MCF 10A (cell line): ENCODE measurements at places on chromosomes 3 and 15.
A peak's percentile ranks its signal among the peaks of the same experiment; 100 is the strongest.

GRCh38 chr15:95263751-95264150 is 1032.4 kb downstream of the MCTP2 start:
- DNase-seq: no peak

GRCh38 chr3:98561727-98562521 is 30.1 kb downstream of the GPR15 start:
- no peak for DNase-seq

DNA sequence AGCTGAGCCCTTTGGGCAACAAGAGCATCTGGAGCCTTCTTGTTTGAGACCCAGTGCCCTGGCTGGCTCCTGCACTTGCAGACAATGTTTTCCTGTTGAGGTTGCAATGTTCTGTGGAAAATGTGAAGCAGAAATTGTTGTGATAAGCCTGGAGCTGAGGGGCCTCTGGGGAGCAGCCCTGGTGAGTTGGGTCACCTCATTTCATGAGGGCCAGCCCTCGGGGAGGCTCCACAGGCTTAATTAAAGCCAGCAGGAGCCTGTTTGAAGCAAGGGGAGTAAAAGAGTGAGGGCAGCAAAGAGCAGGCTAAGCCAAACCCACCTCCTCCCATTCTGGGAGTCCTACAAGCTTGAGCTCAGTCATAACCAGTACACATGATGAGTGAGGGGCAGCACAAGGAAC is 154.3 kb downstream of the ALDH1A2 start:
- no peak for DNase-seq

GRCh38 chr3:157087780-157088600 is 72.0 kb downstream of the CCNL1 start:
- peak; percentile 16 for DNase-seq

GRCh38 chr3:129039271-129040038 is 21.1 kb upstream of the GP9 start:
- peak; percentile 40 for DNase-seq

DNA sequence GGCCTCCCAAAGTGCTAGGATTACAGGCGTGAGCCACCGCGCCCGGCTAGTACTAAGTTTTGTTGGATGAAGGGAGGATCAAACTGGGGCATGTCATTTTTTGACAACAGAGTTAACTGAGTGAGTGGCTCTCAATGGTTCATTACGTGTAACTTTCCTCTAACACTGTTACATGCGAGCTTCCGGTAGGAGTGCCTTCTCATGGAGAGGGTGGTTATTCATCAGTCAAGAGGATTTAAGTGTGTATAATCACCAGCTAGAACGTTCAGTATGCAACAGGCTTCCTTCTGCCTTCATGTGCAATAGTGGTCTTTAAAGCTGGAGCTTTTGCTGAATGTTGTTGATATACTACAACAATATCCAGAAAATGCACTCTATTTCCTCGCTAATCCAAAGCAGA is 19.1 kb upstream of the GOLGA8A start:
- no peak for DNase-seq

DNA sequence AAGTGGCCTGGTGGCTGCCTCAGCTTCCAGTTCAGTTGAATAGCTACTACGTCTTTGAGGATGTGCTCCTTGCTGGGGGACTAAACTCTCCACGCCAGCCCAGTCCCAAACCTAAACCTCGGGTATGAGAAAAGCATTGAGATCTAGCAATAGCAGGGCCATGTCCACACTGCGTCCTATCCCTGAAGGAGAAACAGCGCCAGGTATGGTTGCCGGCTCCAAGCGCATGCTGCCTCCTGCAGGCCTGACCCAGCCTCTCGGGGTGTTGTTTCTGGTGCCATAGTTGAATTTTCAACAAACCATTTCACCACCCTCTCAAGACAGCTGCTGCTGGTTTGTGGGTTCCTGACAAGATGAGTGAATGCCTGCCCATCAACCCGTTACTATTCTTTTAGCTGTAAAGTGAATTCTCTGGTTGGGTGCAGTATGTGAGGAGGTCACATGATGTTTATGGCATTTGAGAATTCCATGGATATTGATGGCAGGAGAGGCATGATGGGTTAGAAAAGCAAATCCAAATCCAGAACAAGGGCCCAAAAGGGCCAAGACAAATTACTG is 13.0 kb upstream of the SLC28A1 start:
- DNase-seq: no peak

DNA sequence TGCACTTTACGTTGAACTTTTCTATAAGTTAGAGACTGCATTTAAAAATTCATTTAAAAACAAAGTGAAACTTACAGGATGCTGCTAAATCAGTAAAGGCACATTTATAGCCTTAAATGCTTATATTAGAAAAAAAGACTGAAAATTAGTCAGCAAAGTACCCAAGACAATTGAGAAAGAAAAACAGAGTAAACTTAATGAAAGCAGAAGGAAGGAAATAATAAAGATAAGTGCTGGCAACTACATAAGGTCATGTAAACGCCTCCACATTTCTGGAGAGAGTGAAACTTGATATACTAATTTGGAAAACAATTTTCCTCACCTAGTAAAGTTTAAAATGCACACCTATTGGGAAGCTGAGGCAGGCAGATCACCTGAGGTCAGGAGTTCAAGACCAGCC is 58.2 kb upstream of the ACAN start:
- DNase-seq: no peak

- peak; percentile 82 for DNase-seq
These were observed 157.3 kb downstream of the WNT5A start for GRCh38 chr3:55329849-55330248.

- no peak for DNase-seq
These were observed 157.9 kb upstream of the BHLHE40 start for GRCh38 chr3:4821338-4821737.

DNA sequence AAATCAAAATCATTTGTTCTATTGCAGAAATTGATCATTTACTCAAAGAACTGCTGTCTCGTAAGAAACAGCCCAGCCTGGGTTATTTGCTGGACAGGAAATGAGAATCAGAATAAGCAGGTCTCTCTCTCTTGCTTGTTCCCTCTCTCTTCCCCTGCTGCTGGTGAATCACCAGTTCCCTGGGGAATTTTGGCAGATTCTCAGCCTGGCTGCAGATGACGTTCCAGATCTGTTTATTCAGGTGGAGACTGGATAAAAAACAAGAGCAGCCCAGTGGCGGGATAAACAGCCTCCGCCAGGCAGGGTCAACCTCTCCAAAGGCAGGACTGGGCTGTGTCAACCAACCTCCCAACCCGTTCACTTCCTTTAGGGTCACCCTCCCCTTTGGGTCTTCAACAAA is 72.1 kb downstream of the LRIG1 start:
- DNase-seq: peak; percentile 97

- DNase-seq: peak; percentile 96
These were observed 209.8 kb upstream of the THRB start for GRCh38 chr3:24704496-24704895.

- no peak for DNase-seq
These were observed at the start of gene PLXND1 for GRCh38 chr3:129606636-129607390. PLXND1 (minus strand) TSS chr3:129606676; CDS start chr3:129606639, 37 bp downstream.

DNA sequence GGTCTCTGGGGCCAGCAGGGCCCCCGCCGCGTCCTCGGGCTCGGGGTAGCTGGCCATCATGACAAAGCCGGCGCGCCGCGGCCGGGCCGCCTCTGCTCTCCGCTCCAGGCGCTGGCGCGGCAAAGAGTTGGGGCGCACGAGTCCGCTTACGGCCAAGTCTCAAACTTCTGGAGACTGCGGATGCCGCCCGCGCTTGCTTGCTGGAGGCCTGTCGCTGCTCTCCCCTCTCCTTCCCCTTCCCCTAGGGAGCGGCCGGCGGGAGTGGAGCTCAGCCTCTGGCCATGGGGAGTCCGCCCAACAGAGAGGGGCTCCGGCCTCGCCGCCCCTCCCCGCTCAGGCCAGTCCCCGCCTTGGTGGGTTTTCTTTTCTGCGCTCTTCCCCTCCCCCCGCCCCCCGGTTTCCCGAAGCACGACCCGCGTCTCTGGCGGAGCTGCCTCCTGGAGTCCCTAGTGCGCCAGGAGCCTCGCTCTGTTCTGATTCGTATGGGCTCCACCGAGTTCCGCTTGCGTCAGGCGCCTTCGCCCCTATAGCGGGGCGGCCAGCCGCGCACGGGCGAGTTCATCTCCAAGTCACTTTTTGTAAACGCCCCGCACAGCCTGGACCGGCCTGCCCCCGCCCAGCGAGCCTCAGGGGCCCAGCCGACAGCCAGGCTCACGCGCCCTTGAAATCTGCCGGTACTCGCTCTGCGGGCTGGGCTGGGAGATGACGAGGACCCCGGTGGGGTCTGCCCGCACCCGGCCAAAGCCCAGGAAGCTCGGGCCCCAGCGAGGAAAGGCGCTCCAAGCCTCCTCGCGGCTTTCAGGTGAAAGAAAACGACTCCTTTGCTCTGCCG is at the start of the genes FOXL2 and FOXL2NB:
Gene FOXL2, minus strand, starts transcription at position 475 of the 832 bp plus-strand sequence. Its CDS starts 415 bp downstream, at position 60.
Gene FOXL2NB, plus strand, starts transcription at position 555 of the 832 bp plus-strand sequence. Its CDS starts 148 bp downstream, at position 703.
- no peak for DNase-seq

GRCh38 chr3:130789782-130790322 is 43.2 kb upstream of the PIK3R4 start:
- no peak for DNase-seq

- DNase-seq: no peak
These were observed 252.1 kb downstream of the CPNE4 start for GRCh38 chr3:131782751-131783150.

DNA sequence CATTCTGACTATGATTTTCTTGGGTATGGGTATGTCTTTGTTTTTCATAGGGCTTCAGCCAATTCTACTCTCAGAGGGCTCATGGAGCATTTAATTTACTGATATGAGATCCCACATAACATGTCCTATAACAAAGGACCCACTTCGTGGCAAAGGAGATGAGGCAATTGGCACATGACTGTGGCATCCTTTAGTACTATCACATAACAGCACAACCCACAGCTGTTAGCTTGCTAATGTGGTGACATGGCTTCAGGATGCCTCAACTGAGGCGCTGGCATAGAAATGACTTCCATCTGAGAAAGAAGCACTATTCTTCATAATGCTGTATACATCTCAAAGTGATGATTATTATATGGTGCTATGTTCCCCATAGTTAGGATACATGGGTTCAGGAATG is 48.1 kb upstream of the RFX7 start:
- no peak for DNase-seq

DNA sequence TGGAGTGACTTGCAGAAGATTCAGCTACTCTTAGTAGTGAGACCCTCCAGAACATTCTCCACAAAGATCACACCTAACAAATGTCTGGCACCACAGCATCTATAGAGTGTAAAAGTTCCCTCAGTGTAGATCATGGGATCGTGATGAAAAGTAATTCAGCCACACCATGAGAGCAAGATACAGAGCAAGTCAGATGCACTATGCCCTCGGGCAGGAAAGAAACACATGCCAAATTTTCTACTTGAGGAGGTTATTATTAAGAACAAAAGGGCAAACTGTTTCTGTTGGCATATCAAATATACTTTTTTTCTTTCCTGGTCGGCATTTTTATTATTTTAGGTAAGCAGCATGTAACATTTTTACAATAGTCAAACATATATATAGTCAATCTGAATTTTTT is 44.8 kb upstream of the SNTN start:
- DNase-seq: peak; percentile 4

- DNase-seq: no peak
These were observed 63.3 kb upstream of the TPM1 start for GRCh38 chr15:62979252-62979651.

DNA sequence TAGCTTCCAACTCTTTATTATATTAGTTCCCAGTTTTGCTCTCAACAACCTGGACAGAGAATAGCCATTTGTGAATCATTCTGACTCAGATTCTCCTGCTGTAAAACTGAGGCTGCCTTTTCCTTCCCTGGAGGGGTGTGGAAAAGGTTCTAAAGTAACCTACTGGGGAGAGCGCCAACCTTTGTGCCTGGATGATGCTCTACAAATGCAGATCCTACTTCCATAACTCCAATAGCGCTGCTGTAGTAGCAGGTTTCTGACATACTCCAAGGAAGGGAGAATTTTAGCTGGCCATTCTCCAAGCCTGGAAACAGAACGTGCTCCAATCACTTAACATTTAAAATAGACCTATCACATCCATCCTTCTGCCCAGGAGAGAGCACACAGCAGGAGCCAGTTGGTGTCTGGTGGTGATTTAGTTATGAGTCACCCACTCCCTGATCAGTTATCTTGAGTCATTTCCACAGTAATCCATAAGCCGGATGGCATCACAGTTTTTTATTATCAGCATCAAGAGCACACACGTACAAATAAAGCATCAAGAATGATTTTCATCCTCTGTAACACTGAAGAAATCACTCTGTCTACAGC is 38.3 kb downstream of the MYH15 start:
- peak; percentile 82 for DNase-seq

GRCh38 chr3:111035902-111036301 is 35.7 kb upstream of the NECTIN3 start:
- peak; percentile 6 for DNase-seq

DNA sequence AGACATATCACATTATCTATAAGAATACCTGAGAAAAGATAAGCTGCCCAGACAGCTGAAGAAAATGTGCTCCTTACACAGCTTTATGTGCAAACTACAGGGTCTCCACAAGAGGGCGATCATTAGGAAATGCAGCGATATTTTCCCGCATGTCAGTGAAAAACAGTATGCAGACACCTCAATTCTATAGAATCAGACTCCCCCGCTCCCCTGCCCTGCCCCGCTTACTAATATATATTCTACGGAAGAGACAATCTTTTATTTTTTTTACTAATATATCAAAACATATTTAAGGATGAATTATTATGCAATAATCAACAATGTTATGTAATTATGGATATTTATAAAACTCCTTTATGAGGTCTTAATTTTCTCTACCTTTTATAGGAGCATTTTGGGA is 681.3 kb downstream of the ROBO1 start:
- DNase-seq: peak; percentile 69

DNA sequence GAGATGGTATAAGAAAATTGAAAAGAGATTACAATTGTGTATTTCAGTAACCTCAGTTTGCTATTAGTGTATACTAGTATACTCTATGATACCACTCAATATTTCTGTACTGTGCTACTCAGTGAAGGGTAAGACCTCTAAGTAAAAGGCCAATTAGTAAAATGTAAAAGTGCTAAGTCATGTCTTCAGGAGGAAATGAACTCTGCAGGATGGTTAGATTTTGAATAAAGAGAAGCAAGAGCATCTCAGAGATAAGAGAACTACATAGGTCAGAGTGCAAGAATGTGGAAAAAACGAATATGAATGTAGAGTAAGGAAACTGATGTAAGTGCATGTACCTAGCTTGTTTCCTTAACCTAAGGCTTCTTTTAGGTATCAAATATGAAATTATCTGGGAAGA is 796.6 kb upstream of the GBE1 start:
- no peak for DNase-seq

DNA sequence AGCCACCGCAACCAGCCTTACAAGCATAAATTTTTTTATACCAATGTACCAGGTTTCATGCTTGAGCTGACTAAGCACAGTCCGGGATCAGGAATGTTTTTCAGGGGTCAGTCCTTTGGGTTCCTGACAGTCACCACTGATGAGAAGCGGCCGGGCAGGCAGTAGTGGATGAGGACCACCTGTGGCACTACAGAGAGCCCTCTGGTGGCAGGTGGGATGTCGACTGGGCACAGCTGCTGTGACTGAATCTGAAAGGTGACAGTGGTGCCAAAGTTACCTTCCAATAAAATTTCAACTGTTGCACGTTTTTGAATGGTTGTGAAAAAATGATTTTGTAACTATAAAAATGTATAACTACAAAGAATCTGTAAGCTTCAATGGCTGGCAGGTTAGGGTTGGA is 34.0 kb downstream of the TPRA1 start:
- no peak for DNase-seq

- no peak for DNase-seq
These were observed 348.1 kb upstream of the DCBLD2 start for GRCh38 chr3:99249627-99250026.
